Cardiac muscle cell (in vitro differentiated cells and primary cell): ENCODE measurements at places on chromosomes 4 and X.
A peak's percentile ranks its signal among the peaks of the same experiment; 100 is the strongest.

- DNase-seq: peak; percentile 97
- H3K4me3 ChIP-seq: no peak overlapping the region
- H3K27ac ChIP-seq: no peak overlapping the region
- H3K27me3 ChIP-seq: no peaks in the 10 kb centered on the region
Measured at GRCh38 chr4:173252024-173252935, 81.9 kb downstream of the HMGB2 start.

GRCh38 chr4:90597927-90598326 is 470.7 kb downstream of the CCSER1 start:
- H3K36me3 ChIP-seq: no peaks in the 10 kb centered on the region
- no peak overlapping the region for H3K4me3 ChIP-seq
- no peak overlapping the region for H3K27ac ChIP-seq
- H3K4me1 ChIP-seq: no peaks in the 10 kb centered on the region
- DNase-seq: no peak

DNA sequence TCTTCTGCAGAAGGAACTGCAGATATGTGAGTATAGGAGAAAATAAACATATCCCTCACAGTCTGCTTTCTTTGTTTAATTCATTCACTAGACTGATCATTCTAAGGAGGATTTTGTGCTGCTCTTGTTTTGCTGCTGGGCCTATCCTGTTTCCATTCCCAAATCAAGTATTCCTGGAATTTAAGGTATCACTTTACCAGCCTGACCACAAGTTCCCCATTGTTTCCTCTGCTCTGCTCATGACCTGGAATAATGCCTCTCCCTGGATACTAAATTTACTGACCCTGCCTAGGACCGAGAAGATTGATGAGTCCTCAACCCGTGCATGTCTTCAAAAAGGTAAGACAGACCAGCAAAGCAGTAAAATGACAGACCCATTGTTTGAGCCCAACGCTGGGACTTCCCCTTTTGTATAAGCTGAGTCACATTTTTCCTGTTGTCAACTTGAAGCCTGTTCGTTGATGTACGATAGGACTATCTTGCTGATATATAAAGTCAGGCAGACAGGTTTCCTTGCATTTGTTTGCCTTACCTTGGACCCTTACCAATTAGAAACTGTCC is 85.5 kb upstream of the TET2 start:
- no peak overlapping the region for H3K4me3 ChIP-seq
- peak; percentile 61 for DNase-seq
- no peaks in the 10 kb centered on the region for H3K4me1 ChIP-seq
- H3K27ac ChIP-seq: no peak overlapping the region
- no peaks in the 10 kb centered on the region for H3K36me3 ChIP-seq

GRCh38 chr4:94957030-94957429 is 199.3 kb downstream of the BMPR1B start:
- DNase-seq: peak; percentile 7
- H3K36me3 ChIP-seq: no peaks in the 10 kb centered on the region
- no peaks in the 10 kb centered on the region for H3K27me3 ChIP-seq
- no peak overlapping the region for H3K4me3 ChIP-seq

DNA sequence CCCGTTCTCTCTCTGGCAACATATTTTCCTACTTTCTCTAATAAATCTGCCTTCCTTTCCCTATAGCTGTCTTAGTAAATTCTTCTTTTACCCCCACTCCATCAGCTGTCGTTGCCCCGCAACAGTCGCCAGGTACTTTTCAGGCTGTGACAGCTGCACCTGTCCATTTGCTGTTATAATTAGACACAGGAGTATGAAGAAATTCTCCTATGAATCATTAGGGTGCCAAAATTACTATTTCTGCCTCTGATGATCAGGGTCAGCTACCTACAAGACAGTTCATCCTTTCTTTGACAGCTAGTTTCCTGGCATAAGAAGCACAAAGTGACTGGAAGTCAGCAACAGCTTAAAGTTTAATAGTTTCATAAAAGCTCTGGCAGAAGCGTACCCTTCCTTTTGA is 19.5 kb upstream of the GALNTL6 start:
- H3K4me3 ChIP-seq: no peak overlapping the region
- H3K27ac ChIP-seq: no peak overlapping the region
- H3K4me1 ChIP-seq: no peaks in the 10 kb centered on the region
- no peaks in the 10 kb centered on the region for H3K27me3 ChIP-seq
- no peaks in the 10 kb centered on the region for H3K36me3 ChIP-seq

DNA sequence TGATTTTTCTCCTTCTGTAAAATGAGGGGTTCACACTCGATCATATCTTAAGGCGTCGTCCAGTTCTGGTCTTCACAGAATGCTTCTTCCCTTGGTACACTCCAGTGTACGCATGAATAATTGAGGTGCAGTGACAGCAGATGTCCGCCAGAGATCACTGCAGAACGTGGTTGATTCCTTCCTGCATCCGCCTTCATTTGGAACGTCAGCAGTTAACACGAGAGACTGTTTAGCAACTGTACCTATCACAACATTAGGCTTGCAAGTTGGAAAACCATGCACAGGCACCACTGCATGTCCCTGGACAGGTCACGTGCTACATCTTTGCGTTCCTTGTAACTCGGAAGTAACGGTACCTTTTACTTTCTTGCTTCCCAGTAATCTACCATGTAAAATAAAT is 66.0 kb upstream of the GEMIN8 start:
- H3K4me1 ChIP-seq: no peaks in the 10 kb centered on the region
- no peaks in the 10 kb centered on the region for H3K36me3 ChIP-seq
- H3K4me3 ChIP-seq: no peak overlapping the region

DNA sequence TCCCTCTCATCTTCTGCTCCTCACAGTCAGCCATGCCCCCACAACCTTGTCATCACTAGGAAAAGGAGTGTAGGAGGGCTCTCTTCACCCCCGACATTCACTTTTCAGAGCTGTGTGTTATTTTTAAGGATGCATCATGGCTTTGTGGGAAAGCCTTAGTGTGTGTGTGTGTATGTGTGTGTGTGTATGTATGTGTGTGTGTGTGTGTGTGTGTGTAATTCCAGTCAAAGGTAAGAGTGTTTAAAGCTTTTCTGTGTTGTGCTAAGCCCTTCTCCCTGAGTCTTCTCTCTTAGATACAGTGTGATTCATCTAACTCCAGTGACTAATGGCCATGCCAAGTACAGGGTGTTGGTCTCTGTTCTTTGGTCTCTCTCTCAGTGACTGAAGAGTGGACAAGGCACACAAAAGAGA is 76.6 kb downstream of the CHIC2 start:
- DNase-seq: no peak
- no peak overlapping the region for H3K27ac ChIP-seq
- no peaks in the 10 kb centered on the region for H3K4me1 ChIP-seq
- no peak overlapping the region for H3K4me3 ChIP-seq
- H3K27me3 ChIP-seq: no peaks in the 10 kb centered on the region
- H3K36me3 ChIP-seq: no peaks in the 10 kb centered on the region
